ENCODE measurements at places on chromosomes 16 and 17. TPM values are rescaled to one million over a fixed set of nuclear protein-coding genes. Genes with fewer than 3 reads are reported as not detected.

The KRT36 gene
- not detected for total RNA-seq

The TMC7 gene
- 0.51 TPM for total RNA-seq

The CSNK2A2 gene
- 33.4 TPM for total RNA-seq

The C17orf50 gene
- total RNA-seq = not detected

The TNS4 gene
- total RNA-seq = not detected

The GHDC gene
- 20.0 TPM for total RNA-seq

The FBXL16 gene
- not detected for total RNA-seq

The PMP22 gene
- 74.0 TPM for total RNA-seq

The SGCA gene
- total RNA-seq = 4.1 TPM

The MYCBPAP gene
- 2.3 TPM for total RNA-seq

The ABI3 gene
- not detected for total RNA-seq

The CES3 gene
- total RNA-seq = 1.3 TPM

The NEUROD2 gene
- total RNA-seq = not detected

The MC1R gene
- 4.3 TPM for total RNA-seq

The NAGS gene
- 7.4 TPM for total RNA-seq

The FBXW10B gene
- 0.50 TPM for total RNA-seq

The PKMYT1 gene
- total RNA-seq = 0.26 TPM

The CTF1 gene
- 1.8 TPM for total RNA-seq

The CLEC18A gene
- total RNA-seq = 0.33 TPM

The MT1G gene
- 16.4 TPM for total RNA-seq

The WNT9B gene
- total RNA-seq = not detected

The EVI2B gene
- total RNA-seq = 0.33 TPM

The PMFBP1 gene
- 0.51 TPM for total RNA-seq

The WDR81 gene
- 26.2 TPM for total RNA-seq

The CCL4 gene
- not detected for total RNA-seq

The SEPTIN12 gene
- total RNA-seq = not detected

The TMEM132E gene
- total RNA-seq = not detected

The SLC22A31 gene
- total RNA-seq = 0.17 TPM

The ATP6V0D1 gene
- total RNA-seq = 68.1 TPM

All from fibroblast of lung (primary cell).